ENCODE measurements at places on chromosomes 7 and 10.
A peak's percentile ranks its signal among the peaks of the same experiment; 100 is the strongest.

- DNase-seq = no peak
Measured at GRCh38 chr7:133237545-133237944, 15.3 kb upstream of the EXOC4 start.

DNA sequence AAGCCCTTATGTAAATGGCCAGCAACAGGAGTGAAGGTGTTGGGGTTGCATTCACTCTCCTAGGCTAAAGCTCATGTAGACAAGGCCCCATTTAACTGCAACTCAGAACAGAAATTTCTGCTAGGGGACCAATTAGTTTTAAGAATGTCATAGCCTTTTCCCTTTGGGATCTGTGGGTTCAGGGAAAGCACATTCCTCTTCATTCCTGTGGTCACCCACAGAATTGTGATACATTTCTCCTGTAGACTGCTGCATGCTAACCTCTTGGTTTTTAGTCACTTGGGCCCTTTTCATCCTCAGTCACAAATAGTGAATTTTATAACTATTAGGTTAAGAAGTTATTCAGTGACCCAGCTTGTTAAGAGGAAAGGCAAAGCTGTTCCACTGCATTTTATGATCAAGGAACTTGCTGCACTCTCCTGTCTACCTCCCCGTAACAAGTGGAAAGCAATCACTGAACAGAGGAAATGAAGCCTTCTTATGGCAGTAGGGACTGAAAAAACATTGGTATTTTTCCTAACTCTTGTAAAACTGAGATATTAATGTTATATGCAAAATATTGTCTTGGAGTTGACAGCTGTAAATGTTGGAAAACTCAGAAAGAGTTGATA lies 124.9 kb downstream of the SND1 start:
- no peak for DNase-seq

- DNase-seq = no peak
Measured at GRCh38 chr10:113384181-113384580, 168.7 kb upstream of the HABP2 start.

- DNase-seq = no peak
Measured at GRCh38 chr7:28208506-28208905, 27.9 kb upstream of the JAZF1 start.

DNA sequence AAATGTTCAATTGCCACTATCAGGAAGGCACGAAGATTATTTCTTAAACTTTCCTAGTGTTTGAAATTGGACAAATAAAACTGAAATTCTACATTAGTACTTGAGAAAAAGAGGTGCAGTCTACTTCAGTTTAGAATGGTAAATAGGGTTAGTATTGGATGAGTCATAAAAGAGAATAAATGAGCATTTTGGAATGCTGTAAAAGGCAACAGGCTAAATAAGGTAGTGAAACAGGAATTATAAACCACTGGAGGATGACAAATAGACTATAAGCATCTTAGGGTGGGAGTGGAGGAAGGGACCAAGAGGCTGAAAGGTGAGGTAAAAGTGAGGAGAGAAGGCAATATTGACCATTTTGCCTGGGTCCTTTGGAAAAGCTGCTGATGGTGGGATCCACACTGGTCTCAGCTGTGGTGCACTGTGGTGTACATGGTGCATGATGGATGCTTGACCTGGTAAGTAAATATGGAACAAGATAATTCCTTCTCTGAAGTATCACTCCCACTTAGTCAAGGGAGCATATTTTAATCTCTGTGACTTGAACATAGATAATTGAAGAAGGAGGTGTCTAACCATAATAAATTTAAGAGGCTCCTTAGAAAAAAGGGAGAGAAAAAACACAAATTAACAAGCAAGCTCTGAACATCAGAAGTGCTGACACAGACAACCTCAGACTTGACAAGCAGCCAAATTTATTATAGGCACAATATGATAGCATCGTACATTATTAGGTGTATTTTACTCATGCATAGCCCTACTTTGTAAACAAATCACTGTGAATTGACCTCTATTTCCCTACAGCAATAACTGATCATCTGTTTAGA lies 76.4 kb upstream of the SCIN start:
- DNase-seq = no peak

DNA sequence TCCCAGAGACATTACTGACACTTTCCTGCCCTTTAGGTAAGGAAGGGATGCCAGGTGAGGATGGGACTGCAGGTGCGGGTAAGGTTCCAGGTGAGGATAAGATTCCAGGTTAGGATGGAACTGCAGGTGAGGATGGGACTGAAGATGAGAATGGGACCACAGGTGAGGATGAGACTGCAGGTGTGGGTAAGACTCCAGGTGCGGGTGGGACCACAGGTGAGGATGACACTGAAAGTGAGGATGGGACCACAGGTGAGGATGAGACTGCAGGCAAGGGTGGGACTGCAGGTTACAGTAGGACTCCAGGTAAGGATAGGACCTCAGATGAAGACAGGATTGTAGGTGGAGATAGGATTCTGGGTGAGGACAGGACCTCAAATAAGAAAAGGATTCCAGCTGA lies 322.3 kb downstream of the WDR37 start:
- DNase-seq = no peak

GRCh38 chr10:71638064-71638821 lies 81.3 kb downstream of the C10orf105 start:
- DNase-seq = no peak

DNA sequence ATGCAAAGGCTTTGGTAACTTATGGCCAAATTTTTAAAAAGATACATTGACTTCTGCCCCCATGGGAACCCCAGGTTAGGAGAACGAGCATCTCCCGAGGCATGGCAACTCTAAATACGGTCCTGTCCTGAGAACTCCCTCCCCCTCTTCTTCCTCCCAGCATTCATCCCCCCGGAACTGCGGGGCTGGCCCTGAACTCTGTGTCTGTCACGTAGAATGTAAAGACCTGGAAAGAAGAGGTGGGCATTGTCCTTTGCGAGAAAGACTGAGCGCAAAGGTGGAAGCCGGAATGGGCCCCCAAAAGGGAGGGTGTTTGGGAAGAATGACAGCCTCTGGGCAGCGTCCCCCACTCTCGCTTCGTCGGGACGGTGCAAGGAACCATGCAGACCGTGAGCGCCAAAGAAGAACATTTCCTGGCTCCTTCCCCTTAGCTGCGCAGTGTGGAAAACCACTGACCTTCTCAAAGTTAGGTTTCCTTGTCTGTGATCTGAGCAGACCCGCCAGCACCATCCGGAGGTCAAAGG lies 21.0 kb downstream of the SHH start:
- DNase-seq = no peak

DNA sequence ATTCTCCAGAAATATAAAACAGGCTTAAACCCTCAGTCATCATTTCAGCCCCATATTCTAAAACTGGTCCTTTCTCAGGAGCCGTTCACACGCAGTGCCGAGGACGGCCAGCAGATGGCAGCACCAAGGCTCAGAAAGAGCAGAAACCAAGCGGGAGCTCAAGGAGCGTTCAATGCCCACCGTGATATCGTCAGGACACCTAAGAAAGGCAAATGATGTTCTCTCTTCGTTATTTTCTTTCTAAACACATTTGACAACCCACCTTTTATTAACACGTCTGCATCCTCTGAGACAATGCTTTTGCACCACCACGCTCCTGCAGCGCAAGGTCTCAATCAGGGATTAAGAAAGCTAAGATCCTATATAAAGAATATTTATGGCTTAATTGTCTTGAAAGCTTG lies 45.7 kb upstream of the RBM33 start:
- peak; percentile 68 for DNase-seq

- no peak for DNase-seq
Measured at GRCh38 chr7:13774976-13775375, 214.5 kb downstream of the ETV1 start.

DNA sequence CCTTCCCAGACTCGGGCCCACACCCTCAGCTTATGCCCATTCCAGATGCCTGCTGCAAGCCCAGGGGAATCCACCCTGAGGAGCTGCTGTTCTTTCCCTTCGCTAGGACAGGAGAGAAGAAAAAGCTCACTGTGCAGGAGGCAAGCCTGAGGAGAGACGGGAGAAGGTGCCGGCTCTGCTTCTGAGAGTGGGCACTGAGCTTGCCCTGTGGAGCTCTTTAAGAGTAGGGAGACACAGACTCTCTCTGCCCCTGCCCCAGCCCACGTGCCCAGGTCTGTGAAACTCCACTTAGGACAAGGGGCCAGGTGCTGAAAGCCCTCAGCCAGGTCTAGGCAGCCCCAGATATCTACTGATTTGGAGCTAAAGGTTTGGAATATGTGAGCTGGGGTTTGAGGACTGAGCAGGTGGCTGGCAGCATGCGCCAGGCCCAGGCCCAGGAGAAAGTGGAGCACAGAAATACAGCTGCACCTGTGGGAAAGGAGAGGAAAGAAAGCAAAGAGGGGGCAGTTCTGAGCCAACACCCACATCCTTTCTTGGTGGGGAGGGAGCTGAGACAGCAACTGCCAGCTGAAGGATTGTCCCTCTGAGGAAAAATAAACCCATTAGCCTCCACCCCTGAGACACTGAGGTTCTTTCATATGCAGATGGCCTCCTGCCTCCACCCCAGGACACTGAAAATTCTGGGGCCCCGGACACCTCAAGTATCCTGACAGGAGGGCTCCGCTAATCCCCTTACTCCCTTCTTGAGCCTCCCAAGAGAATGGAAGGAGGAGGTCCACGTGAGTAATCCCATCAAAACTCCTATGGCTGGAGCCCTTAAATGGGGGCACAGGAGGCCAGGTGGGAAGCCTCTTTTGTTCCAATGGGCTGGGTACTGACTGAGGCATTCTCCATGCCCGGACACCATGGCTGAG lies 7.3 kb downstream of the POLL start:
- no peak for DNase-seq

DNA sequence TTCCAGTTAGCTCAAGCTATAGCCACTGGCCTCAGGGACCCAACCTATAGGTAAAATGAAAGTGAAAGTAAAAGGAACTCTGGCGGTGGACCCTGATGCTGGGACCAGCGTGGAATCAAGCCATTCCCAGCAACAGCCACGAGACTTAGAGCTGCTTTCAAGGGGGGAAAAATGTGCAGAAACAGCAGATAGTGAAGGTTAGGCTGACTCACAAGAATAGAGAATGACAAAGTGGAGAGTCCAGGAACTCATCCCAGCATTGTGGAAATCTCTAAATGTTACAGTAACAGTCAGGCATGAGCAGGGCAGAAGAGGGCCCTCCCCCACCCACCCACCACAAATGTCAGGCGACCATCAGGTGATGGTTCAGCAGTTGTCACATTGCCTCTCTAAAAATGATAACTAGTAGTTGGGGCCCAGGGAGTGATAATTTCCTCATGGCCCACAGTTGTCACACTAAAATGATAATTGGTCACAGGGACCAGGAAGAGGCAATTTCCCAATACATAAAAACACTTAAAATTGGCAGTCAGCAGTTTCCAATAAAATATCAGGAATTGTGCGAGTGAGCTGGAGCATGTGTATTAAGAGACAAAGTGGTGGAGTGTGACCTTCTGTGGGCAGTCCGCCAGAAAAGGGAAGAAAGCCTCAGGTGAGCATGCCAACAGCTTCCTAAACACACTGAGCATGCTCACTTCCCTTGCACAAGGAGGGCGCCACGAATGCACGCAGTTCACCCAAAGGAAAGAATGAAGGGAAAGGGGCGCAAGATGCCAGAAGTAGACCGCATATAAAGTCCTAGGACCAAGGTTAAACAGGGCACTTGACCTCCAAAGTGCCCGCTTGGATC lies 129.8 kb upstream of the PPP1R3A start:
- no peak for DNase-seq

- DNase-seq = no peak
Measured at GRCh38 chr10:36450380-36450779, 675.0 kb upstream of the ANKRD30A start.

DNA sequence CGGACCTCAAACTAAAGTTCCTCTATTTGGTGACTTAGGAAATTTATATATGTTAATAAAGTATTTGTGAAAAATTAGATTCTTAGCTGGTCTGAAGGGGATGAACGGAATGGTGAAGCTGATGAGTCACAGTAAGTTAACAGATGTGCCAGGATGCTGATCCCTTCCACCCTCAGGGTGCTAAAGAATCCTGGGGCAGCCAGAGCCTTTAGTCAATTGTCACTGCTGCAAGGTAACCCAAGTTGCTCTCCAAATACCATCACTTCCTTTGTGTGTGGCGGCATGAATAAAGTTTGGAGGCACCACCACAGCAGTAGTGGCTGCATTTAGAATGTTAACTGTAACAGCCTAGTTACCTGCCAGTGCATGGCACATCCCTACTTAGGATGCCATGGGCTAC lies 222.6 kb upstream of the PPP1R3A start:
- DNase-seq = no peak

GRCh38 chr10:73838008-73838567 lies 26.7 kb upstream of the NDST2 start:
- DNase-seq = no peak

- no peak for DNase-seq
Measured at GRCh38 chr7:27051451-27051850, 44.3 kb downstream of the HOXA1 start.

- no peak for DNase-seq
Measured at GRCh38 chr10:32199714-32200394, 143.6 kb upstream of the KIF5B start.
